ENCODE measurements at places on chromosomes 7 and 10.
A peak's percentile ranks its signal among the peaks of the same experiment; 100 is the strongest.

- DNase-seq, result peak; percentile 19
Measured at GRCh38 chr7:80608336-80608735, 30.1 kb upstream of the CD36 start.

GRCh38 chr10:92432596-92432995 is 141.3 kb downstream of the IDE start:
- DNase-seq, result no peak

GRCh38 chr10:72095195-72095594 is 6.8 kb upstream of the SPOCK2 start:
- DNase-seq, result no peak

GRCh38 chr10:49539320-49539885 is 482 bp upstream of the ERCC6 start:
- peak; percentile 69 for DNase-seq

- DNase-seq, result no peak
Measured at GRCh38 chr10:59553162-59553900, 156.3 kb downstream of the SLC16A9 start.

- DNase-seq, result no peak
Measured at GRCh38 chr7:67807826-67808225, 811.2 kb downstream of the TYW1 start.

DNA sequence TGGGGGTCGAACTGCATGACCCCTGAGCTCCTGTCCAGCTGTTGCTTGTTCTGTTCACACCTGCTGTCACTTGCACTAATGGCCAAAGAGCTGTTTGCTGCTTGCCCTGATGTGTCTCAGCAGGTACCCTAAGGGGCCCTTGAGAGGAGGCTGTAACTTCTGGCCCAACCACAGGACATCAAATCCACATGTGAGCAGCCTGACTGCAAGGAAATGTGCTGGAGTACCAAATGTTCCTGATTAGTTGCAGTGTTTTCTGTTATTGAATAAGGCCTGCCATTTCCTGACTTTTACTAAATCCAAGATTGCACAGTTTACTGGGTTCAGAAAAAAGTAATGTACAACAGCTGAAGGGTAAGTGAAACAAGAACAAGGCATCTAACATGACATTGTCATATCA is 91.7 kb upstream of the IL6 start:
- no peak for DNase-seq

GRCh38 chr7:136293272-136293671 is 316.1 kb upstream of the MTPN start:
- DNase-seq, result no peak
